Right renal pelvis (tissue), 4 donors: ENCODE measurements at places on chromosomes 7 and 10. TPM values are rescaled to one million over a fixed set of nuclear protein-coding genes. Genes with fewer than 3 reads are reported as not detected.

GRCh38 chr7:43114458-43114780 lies 2.0 kb downstream of the HECW1 start:
- no peak for DNase-seq

Gene TMEM140
- polyA plus RNA-seq, result 26.7 TPM

DNA sequence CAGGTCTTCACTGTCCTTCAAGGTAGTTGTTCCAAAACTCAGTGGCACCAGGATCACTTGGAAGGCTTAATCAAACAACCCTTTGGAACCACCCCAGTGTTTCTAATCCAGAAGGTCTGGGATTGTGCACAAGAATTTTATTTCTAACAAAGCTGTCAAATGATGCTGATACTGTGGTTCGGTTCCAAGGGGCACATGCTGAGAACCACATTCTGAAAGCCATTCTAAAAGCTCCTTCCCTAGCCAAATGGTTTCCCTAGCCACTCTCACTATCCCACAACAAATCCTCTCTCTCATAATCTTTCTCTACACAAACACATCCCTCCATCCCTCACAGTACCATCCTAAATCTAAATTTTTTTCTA lies 52.1 kb downstream of the MACC1 start:
- no peak for DNase-seq

- DNase-seq, result no peak
Observed at GRCh38 chr10:26567351-26567721, 129.2 kb downstream of the APBB1IP start.

GRCh38 chr7:17948526-17949238 lies 8.4 kb upstream of the SNX13 start:
- DNase-seq, result no peak

DNA sequence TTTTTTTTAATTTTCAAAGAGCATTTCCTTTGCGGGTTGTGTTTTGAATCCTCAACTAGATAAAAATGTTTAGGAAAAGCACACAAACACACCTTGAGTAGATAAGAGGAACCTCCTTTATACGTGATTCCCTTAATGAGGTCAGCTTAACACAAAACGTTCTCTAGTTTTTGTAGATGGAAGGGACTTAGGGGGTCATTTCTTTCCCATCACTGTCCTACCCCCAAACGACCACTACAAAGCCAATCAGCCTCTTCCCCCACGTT lies 1.2 kb downstream of the SUV39H2 start:
- no peak for DNase-seq

Gene FAM237B
- 0.40 TPM for polyA plus RNA-seq

GRCh38 chr10:55277549-55277948 lies 476.5 kb upstream of the PCDH15 start:
- no peak for DNase-seq

Gene SYPL1
- polyA plus RNA-seq, result 161 TPM

Gene PNLIPRP3
- polyA plus RNA-seq, result not detected

DNA sequence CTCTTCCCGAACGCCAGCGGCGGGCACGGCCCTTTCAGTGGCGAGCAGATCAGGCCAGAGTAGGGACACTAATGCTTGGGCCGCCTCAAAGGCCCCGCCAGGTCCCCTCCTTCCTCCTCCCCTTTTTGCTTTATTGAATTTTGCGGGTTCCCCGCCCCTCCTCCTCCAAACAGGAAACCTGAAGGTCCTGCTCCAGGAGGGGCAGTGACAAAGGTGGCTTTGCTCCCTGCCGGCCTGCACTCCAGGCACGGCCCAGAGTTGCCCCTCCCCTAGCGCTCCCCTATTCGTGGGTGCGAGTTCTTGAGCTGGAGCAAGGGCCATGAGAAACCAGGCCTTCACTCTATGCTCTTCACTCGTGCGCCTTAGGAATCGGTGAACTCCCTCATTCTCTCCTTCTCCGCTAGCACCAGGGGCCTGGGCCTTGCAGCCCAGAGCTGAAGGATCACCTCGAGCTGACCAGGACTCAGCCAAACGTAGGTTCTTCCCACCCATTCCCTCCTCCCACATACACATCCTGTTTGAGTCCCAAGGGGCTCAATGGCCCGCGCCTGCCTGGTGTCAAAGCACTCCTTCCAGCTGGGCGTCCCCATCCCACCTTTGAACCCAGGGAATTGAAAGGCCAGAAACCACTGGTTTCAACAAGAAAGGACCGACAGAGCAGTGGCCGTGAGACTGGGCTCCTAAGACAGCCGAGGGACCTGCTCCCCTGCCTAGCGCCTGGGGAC lies 619 bp upstream of the HOXA6 start:
- DNase-seq, result no peak

- no peak for DNase-seq
Observed at GRCh38 chr7:143967398-143967797, 12.8 kb downstream of the OR2F1 start.

Gene C10orf143
- 7.3 TPM for polyA plus RNA-seq

Gene AKR1C4
- polyA plus RNA-seq, result not detected

DNA sequence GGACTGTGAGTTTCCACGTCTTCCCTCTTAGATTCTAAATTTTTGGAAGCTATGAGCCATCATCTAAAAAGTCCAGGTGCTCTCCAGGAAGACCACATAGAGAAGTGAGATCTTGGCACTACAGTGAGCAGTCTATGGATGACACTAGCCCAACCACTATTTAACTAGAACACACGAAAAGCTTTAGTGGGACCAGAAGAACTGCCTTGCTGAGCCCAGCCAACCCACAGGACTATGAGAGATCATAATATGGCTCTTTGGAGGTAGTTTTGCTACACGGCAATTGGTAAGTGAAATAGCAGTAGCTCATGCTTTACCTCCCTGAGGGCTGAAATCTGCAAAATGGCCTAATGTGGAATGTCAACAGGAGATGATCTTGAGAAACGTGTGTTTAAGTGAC lies 68.8 kb downstream of the TMEM130 start:
- no peak for DNase-seq

GRCh38 chr10:23556727-23557440 lies 118.0 kb downstream of the OTUD1 start:
- no peak for DNase-seq

Gene CCNY
- polyA plus RNA-seq, result 100 TPM

Gene MUC3A
- polyA plus RNA-seq, result 0.57 TPM

- DNase-seq, result no peak
Observed at GRCh38 chr10:126592901-126593300, 77.6 kb downstream of the C10orf90 start.

DNA sequence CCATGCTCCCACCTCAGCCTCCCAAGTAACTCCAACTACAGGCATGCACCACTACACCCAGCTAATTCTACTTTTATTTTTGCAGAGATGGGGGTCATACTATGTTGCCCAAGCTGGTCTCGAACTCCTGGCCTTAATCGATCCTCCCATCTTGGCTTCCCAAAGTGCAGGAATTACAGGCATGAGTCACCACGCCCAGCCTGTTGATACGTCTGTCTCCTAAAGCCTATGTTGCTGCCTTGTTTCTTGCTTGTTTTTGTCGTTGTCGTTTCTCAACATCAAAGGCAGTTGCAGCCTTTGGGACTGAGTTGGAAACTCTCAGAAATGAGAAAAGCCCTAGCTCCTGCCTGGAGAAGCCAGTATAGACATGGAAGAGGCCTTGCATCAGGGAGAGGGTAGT lies 49.9 kb downstream of the SORBS1 start:
- no peak for DNase-seq

DNA sequence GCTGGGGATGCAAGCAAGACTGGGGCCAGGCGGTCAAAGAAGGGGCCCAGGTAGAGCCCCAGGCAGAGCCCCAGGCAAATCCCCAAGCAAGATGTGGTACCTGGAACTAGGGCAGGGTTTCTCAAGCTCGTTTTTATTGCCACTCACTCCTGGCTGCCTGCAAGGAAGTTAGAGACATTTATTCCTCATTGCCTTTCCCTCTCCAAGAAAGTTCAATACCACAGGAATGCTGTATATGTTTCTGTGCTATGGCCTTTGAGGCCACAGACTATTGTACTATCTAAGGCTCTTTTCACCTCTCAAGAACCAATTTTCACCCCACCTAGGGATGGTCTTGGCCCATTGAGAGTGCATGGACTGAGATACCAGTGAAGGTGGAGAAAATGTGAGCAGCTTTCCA lies 71.3 kb downstream of the TACC2 start:
- DNase-seq, result no peak

DNA sequence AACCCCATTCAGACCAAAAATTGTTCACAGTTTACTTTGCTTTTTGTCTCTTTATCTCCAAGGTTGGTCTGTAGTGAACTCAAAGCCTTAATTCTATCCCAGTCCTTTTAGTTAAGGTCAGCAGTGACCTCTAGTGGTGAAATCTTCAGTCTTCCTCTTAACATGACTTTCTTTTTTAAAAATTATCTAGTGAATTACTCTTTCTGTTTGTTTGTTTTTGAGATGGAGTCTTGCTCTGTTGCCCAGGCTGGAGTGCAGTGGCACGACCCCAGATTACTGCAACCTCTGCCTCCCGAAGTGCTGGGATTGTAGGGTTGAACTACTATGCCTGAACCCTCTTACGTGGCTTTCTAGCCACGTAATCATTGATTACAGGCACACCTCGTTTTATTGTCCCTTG lies 25.0 kb downstream of the ZNF487 start:
- DNase-seq, result peak; percentile 61
